DND-41 (cell line): ENCODE measurements at places on chromosomes 2 and 18.
A peak's percentile ranks its signal among the peaks of the same experiment; 100 is the strongest.

DNA sequence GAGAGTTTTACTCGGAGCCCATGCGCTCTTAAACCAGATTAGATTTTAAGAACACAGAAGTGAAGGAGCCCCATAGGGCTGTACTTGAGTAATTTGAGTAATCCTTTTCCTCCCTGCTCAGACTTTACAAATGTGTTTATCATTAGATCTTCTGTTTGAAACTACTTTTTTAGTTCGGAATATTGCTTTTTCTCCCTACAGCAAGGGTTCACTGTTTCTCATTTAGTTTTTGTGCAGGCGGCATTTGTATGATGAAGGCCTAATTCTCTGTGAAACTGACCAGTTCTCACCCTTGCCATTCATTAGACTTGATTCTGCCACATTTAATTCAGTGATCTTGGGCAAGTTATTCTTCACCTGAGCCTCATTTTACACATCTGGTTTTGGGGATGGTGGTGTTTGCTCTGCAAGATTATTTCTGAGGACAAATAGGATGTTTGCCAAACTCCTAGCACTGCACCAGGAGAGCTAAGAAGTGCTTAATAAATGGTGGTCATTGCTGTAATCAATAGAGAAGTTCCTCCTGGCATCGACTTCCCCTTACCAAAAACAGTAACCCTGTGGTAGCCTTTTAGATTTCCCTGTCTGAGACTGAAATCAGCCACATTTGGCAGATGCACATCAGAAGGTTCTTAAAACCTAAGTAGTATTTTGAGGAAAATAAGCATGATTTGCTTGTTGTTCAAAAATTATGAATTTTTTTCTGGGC lies 2.2 kb downstream of the B3GNT2 start:
- no peak for DNase-seq

DNA sequence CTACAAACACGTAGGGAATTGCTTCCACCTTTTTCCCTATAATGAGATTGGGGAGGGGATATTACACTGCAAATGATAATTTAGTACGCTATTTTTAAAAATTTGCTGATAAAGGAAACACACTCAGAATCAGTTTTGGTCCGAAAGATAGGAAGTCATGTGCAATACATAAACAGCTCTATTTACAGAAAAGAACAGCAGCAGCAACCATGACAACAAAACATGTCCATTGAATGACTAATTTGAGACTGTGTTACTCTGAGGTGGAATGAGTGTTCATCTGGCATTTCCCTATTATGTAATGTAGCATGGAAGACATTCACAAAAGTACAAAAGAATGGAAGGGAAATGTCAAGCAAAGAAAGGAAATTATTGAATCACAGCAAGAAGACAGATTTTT lies 337.2 kb downstream of the NBAS start:
- DNase-seq, result no peak

GRCh38 chr18:37122877-37123276 lies 293.9 kb downstream of the KIAA1328 start:
- no peak for DNase-seq

GRCh38 chr18:21215490-21215889 lies 26.5 kb upstream of the GREB1L start:
- DNase-seq, result no peak

- no peak for DNase-seq
Observed at GRCh38 chr2:166653185-166653813, 159.2 kb upstream of the SCN7A start.

- no peak for DNase-seq
Observed at GRCh38 chr2:124640221-124640750, 615.2 kb downstream of the CNTNAP5 start.

GRCh38 chr2:226030369-226030768 lies 630.9 kb downstream of the NYAP2 start:
- no peak for DNase-seq

DNA sequence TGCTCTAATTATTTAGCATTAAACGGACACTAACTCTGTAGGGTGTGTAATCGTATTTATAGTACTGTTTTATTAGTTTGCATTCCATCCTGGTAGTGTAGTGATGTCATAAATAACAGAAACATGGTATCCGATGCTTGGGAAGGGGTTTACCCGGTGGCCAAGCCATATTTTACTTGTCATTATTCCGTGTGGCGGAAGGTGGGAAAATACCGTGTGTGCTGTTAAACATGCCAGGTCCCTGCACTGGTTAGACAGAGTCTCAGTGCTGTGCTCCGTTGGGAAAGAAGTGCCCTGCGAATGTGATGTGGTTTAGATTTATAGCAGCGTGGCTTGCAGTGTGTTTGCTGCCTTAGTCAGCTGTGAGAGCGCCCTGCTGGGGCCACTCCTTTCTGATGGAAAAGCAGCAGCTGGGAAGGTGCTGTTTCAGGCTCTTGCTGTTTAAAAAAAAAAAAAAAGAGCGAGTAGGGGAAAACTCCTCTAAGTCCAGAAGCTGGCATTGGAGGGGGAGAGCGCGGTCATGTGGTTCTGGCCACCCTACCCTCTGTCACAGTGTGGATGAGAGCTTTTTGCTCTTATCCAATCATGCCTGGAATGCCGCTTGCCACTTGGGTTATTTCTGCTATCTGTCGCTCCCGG lies 211.0 kb downstream of the NEDD4L start:
- no peak for DNase-seq

DNA sequence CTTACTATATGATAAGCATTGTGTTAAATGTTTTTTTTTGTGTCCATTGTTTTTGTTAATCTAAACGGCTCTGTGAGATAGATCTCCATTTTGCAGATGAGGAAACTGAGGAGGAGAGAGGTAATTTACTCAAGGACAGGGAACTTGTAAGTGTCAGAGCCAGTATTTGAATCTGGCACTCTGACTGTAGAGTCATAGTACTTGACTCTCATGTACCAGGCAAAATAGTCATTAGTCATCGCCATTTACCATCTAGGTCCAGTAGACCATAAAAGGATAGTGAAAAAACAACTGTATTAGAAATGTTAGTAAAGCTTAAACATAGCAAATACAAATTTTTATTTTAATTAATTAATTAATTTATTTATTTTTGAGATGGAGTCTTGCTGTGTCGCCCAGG lies 4.8 kb downstream of the PSMD14 start:
- no peak for DNase-seq

GRCh38 chr2:148201075-148202004 lies 180.4 kb downstream of the MBD5 start:
- DNase-seq, result peak; percentile 25

GRCh38 chr2:203412546-203413331 lies 84.5 kb downstream of the ABI2 start:
- DNase-seq, result no peak

DNA sequence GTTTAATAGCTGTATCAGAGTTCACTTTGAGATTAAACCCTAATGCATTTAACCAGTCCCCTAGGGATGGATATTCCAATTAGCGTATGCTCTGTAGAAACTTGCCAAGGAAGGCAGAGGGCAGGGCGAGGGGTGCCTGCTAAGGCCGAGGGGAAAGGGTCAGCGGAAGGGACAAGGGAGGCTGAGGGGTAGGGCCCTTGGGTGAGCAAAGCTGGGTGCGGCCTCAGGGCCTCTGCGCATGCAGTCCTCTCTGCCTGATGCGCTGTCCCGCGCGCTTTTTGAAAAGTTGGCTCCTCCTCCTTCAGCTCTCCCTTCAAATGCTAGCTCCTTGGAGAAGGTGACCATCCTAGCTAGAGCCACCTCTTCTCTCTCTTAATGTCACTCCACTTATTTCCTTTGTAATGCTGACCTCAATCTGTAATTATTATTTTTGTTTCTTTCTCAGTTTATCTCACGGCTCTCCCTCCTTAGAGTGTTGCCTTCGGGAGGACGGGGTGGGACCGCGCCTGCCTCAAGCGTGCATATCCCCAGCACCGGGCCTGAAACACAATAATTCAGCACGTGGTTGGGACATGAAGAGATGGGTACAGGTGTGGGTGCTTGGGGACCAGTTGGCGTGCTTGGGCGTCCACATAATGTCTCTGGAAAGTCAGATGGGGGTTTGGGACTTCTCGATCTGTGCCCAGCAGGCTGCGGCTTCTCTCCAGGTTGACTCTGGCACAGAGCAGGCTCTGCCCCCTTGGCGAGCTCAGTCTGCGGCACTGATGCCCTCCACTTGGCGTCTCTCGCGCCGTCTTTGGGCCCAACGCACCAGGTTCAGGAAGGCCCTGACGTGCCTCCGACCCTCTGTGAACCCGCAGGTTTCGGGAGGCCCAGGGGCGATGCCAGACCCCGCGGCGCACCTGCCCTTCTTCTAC lies 10.0 kb downstream of the ZAP70 start:
- no peak for DNase-seq
